ENCODE measurements at places on chromosomes 5 and 9.

- DNase-seq, result no peak
Observed at GRCh38 chr5:80963521-80963895, 3.3 kb downstream of the RASGRF2 start.

GRCh38 chr9:91746904-91747303 lies 203.1 kb downstream of the ROR2 start:
- no peak for DNase-seq

DNA sequence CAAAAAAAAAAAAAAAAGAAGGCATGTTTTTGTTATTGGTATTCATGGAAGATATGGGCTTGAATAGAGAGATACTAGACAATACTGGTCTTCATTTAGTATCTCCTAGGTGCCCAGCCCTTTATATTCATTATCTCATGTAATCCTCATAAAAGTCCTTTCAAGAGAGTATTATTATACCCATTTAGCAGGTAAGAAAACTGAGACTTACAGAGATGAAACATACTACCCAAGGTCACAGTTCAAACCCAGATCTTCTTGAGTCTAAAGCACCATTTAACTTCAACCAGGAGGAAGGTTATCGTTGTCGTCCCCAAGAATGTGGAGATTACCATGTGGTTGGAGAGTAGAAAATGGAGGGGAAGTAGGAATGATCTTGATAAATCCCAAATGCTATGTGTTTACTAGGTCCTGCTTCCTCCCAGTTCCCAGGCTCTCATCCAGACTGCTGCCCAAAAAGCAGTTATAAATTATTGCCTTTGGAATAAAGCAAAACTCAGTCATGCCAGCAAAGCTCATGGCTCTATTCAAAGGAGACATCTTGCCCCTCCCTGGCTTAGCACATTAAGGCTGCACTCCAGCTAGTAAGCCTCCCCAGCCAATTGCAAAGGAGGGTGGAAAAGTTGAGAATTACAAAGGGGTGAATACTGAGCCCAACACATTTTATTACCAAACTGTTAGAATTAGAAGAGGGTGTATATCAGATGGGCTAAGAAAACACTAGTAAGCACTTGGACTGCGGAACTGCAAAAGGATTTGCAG lies 163.9 kb downstream of the PIK3R1 start:
- DNase-seq, result no peak

- no peak for DNase-seq
Observed at GRCh38 chr5:9833871-9834270, 203.7 kb upstream of the TAS2R1 start.

- DNase-seq, result no peak
Observed at GRCh38 chr5:127856292-127856691, 153.1 kb downstream of the CCDC192 start.

Data from stimulated activated CD4-positive, alpha-beta T cell treated with anti-CD3 and anti-CD28 coated beads, Interleukin-4, amount 100 ng/mL, for 24 hours (primary cell).